ENCODE measurements at places on chromosomes 4 and X.

DNA sequence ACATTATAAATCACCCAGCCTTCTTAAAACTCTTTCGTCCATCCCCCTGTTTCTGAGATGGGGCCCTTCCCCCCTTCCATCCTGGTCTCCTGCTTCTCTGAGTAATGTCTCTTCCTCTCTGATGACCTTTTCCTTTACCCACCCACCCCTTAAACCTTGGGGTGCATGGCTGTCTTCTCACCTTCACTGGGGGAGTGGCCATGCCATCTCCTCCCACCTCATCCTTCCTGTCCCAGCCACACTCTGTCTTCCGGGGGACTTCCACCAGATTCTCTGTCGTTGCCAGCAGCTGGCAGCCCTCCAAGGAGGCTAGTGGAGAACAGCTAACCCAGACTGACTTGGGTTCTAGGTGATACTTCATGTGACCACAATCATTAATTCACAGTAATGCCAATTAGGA lies 83.2 kb upstream of the SCML1 start:
- no peak for DNase-seq

- DNase-seq: peak; percentile 67
Observed at GRCh38 chrX:86148024-86148511, at the start of gene DACH2. DACH2 (plus strand) TSS chrX:86148451.

- no peak for DNase-seq
Observed at GRCh38 chr4:171629182-171629581, 184.0 kb upstream of the GALNTL6 start.

GRCh38 chrX:54230435-54231148 lies 47.5 kb upstream of the FAM120C start:
- DNase-seq: no peak

GRCh38 chr4:42844422-42845070 lies 48.0 kb upstream of the GRXCR1 start:
- DNase-seq: no peak

DNA sequence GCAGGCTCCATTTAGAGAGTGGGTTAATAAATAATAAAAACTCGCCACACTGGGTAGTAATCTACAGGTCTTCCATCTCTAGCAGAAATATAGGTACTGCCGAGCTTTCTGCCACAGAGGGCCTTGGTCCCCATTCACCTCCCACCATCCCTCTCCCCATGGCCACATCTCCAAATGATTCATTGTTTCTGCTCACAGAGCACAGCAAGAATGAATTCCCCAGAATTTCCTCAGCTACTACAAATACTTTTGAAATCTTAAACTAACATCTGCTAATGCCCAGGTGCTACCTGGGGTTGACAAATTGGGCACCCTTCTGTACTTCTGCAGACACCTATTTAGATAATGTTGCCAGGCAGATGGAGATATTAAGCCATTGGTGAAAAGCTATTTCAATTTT lies 5.1 kb downstream of the PHEX start:
- DNase-seq: no peak

- no peak for DNase-seq
Observed at GRCh38 chr4:175330652-175331051, 412.5 kb downstream of the ADAM29 start.

DNA sequence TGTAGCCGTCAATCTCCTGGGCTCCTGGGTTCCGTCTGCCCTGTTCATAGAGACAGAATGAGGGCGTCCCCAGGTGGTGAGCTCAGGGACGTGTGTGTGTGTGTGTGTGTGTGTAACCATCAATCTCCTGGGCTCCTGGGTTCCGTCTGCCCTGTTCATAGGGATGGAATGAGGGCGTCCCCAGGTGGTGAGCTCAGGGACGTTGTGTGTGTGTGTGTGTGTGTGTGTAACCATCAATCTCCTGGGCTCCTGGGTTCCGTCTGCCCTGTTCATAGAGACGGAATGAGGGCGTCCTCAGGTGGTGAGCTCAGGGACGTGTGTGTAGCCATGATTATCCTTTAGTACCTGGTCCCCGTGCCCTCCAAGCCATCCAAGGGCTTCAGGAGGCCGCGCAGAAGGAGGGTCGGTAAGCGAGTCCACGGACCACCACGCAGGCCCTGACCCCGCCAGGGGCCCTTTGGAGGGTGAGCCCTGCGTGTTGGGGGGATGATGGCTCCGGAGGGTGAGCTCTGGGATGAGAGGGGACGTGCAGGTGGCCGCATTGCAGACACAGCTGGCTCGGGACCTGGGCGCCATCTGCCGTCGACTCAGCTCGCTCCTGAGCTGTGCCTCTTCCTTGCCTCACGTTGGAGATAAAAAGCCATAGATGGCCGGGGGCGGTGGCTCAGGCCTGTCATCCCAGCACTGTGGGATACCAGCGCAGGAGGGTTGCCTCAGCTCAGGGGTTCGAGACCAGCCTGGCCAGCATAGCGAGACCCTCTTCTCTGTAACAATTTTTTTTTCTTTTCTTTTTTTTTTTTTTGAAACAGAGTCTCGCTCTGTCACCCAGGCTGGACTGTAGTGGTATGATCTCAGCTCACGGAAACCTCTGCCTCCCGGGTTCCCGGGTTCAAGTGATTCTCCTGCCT lies 5.4 kb upstream of the GTPBP6 start:
- peak; percentile 57 for DNase-seq

DNA sequence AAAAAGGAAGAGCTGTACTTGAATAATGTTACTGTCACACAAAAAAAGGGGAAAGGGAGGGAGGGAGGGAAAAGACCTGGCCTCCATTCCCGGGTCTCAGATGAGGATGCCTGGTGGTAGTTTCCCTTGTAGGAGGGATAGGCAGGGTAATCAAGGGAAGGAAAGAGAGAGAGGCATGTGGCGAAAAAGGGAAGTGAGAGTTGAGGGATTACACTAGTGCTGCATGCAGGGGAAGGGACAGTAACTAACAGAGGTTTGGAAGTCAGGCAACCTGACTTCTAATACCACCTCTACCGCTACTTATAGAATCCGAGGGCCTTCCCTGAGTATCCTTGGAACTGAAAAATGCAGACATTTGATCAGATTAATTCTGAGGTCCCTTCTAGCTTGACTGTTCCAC lies 821.7 kb upstream of the FTHL17 start:
- DNase-seq: no peak

DNA sequence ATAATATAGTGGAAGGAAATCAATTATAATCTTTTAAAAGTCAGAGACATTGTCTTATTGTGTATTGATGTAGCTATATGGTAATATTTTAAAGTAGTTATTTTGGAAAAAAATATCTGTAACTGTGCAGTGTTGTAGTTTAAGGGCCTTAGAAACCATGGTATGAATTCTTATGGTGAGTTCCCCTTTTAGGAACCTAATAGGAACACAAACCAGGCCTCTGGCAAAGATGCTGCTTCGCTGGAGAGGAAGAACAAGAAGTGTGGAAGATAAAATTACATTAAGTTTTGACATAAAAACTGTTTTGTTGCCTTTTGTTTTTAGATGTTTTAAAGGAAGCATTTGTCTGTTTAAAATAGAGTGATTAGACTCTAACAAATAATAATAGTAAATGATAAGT lies 10.9 kb upstream of the TMPRSS11D start:
- no peak for DNase-seq

DNA sequence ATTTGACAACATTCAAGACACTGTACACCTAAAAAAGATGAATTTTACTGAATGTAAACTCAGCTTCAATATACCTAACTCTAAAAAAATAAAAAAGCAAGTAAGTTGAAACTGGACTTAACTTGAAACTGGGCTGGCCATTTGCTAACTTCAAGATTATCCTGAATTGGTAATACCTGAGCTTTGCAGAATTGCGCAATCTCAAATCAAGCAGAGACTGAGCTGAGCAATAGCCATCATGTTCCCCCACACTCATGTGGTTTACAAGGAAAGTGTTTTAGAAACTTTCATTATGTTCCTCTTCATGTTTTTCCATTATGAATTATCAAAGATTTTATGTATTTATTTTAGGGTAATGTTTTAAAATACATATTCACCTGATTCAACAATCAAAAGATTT lies 38.7 kb downstream of the ANXA5 start:
- DNase-seq: no peak

- DNase-seq: no peak
Observed at GRCh38 chr4:152690706-152691651, 11.2 kb upstream of the TMEM154 start.

GRCh38 chr4:42344749-42345148 lies 52.5 kb upstream of the SHISA3 start:
- DNase-seq: no peak

DNA sequence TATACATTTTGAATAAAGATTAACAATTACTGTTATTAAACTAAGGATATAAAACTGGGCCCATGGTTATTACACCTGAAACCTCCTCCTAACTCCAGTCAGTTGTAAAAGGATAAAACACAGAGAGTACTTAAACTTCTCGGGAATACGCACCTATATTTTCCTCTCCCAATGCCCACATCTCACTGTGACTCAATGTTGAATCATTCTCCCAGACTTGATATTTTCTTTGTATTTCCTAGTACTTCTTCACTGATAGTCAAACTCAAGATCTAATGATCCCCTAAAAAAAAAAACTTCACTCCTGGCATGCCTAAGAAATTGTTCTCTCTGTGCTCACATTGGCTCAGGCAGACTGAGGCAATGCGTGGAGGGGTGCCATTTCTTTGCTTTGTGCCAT lies 212.5 kb upstream of the DKK2 start:
- no peak for DNase-seq

DNA sequence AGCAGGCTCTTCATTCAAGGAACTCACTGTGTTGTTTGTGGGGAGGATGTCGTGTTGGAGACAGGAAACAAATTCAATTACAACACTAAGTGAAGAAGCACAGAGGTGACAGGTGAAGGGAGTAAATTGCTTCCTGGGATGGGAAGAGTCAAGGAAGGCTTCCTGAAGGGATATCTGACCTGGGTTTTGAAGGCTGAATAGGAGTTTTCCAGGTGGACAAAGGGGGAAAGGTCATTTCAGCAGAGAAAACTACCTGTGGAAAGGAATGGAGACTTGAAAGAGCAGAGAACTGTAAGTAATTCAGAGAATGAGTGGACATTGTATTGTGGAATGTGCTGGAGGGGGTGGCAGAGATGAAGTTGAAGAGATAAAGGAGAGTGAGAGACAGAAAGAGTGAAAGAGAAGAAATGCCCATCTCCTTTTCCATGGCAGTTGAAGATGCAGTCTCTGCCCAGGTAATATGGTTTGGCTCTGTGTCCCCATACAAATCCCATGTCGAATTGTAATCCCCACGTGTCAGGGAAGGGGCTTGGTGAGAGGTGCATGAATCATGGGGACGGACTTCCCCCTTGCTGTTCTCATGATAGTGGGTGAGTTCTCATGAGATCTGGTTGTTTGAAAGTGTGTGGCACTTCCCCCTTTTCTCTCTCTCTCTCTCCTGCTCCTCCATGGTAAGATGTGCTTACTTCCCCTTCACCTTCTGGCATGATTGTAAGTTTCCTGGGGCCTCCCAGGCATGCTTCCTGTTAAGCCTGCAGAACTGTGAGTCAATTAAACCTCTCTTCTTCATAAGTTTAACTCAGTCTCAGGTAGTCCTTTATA lies 205.7 kb upstream of the BCOR start:
- DNase-seq: no peak

- DNase-seq: no peak
Observed at GRCh38 chr4:36574816-36575215, 293.4 kb downstream of the DTHD1 start.

GRCh38 chr4:169723207-169723965 lies 34.4 kb downstream of the HPF1 start:
- DNase-seq: no peak

DNA sequence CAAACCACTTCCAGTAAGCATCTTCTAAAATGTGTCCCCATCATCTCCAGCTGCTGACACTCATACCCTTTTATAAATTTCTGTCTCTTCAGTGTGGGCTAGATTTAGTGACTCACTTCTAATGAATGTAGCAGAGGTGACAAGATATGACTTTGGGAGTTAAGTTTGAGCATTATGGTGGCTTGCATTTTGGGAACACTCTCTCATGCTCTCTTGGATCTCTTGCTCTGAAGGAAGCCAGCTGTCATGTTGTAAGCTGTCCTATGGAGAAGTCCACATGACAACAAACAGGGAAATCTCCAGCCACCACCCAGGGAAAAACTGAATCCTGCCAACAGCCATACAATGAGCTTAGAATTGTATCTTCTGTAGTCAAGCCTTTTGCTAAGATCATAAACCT lies 691.3 kb upstream of the PCDH7 start:
- no peak for DNase-seq

DNA sequence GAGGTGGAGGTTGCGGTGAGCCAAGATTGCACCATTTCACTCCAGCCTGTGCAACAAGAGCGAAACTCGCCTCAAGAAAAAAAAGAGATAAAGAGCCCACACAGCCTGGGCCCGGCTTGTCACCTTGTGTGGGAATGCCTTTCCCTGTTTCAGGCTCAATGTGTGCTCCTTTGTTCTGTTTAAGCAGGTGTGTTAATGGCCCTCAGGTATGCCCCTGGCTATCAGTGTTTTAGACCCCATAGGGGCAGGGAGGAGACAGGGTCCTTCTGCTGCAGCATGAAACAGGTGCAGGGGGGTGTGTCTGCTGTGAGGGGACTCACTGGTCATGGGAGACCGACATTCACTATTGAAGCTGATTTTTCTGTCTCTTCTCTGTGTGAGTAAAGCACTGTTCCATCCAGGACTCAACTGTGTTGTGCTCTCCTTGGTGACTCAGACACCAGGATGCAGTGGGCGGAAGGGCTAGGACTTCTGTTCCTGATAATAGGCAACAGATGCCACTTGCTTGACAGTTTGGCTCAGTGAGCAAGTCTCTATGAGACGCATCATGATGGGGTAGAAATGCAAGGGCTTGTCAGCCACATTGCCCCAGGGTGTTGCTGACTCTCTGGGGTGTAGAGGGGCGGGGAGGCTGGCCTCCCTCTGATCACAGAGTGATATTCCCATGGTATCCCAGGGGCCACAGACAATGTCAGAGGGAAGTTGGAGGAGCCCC lies 15.6 kb upstream of the LAP3 start:
- no peak for DNase-seq

DNA sequence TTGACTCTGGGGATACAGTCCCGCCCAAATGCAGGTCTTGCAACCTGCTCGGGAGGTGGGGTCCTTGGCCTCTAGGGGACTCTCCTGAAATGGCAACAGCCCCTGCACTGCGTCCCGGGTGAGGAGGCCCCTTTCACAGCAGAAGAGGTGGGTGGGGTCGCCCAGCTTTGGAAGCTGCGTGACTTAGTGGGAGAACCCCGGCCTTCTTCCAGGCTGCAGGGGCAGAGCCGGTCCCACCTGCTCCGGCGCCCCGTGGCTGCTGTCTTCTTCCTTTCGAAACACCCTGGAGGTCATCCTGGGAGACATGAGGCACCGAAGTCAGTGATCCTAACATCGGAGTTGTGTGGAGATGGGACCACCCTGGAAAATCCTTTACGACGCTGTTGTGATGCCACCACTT lies 103.7 kb upstream of the ADRA2C start:
- no peak for DNase-seq

- peak; percentile 54 for DNase-seq
Observed at GRCh38 chrX:138886769-138887168, 175.3 kb upstream of the FGF13 start.

DNA sequence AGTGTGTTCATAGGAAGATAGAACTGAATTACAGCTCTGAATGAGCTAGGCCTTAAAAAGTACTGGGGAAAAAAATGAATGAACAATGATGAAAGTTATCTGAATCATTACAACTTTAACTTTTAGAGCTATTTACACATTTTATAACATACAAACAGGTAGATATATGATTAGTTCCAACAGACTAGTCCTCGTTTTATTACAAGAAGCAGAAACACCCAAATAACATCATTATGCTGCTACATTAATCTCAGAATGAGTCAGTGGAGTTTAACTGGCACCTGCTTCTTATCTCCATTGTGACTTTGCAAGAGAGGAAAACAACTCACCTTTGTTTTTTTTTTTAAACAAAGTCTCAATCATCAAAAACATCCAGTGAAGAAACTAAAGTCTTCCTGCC lies 15.2 kb downstream of the ATP8A1 start:
- DNase-seq: no peak

- DNase-seq: no peak
Observed at GRCh38 chr4:65918872-65919271, 248.6 kb upstream of the EPHA5 start.

Data from breast epithelium (tissue), 4 donors.